ENCODE measurements at places on chromosomes 4 and X.

- no peak for DNase-seq
Observed at GRCh38 chr4:80171656-80172055, 25.6 kb upstream of the PRDM8 start.

DNA sequence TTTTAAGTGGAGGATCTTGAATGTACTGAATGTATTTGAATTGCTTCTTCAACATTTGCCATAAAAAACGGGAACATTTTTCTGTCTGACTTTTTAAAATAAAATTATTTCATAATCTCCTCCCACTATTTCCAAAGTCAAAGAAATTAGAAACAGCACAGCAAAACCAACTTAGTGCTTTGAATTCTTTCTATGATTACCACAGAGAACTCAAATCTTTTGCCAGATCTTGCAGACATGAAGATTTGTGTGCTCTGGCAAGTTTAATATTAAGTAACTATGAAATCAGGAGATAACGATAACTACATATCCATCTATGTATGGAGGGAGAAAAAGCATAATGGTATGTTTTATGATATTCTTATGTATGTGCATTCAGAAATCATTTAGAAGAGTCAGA, 982.2 kb downstream of the PCDH7 start:
- no peak for DNase-seq

GRCh38 chrX:72107841-72108595, 23.7 kb downstream of the RTL5 start:
- DNase-seq, result no peak

DNA sequence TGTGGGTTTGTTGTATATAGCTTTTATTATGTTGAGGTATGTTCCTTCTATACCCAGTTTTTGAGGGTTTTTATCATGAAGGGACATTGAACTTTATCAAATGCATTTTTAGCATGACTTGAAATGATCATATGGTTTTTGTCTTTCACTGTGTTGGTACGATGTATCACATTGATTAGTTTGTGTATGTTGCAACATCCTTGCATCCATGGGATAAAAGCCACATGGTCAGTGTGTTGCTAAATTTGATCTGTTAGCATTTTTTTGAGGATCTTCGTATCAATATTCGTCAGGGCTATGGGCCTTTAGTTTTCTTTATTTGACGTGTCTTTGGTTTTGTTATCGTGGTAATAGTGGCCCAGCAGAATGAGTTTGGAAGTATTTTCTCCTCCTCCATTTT, 11.3 kb upstream of the BLTP1 start:
- no peak for DNase-seq

DNA sequence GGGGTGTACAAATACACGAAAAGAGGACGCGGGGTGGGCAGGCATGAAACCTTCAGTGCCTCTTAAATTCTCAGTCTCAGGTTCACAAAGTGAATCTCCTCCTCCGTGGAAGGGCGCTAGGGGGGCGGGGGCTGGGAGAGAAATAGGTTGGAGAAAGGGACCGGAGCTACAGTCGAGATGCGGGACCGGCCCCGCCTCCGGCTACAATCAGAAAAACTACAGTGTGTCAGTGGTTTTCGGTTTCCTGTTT, 3.4 kb downstream of the MAML3 start:
- DNase-seq, result no peak

DNA sequence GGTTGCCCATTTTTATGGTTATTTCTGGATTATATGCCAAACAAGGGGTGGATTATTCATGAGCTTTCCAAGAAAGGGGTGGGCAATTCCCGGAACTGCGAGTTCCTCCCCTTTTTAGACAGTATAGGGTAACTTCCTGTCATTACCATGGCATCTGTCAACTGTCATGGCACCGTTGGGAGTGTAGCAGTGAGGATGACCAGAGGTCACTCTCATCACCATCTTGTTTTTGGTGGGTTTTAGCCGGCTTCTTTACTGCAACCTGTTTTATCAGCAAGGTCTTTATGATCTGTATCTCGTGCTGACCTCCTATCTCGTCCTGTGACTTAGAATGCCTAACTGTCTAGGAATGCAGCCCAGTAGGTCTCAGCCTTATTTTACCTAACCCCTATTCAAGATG, 57.6 kb downstream of the SH3KBP1 start:
- DNase-seq, result no peak

All from kidney glomerular epithelial cell (primary cell).